ENCODE measurements at places on chromosomes 3 and 15. TPM values are rescaled to one million over a fixed set of nuclear protein-coding genes. Genes with fewer than 3 reads are reported as not detected.

DNA sequence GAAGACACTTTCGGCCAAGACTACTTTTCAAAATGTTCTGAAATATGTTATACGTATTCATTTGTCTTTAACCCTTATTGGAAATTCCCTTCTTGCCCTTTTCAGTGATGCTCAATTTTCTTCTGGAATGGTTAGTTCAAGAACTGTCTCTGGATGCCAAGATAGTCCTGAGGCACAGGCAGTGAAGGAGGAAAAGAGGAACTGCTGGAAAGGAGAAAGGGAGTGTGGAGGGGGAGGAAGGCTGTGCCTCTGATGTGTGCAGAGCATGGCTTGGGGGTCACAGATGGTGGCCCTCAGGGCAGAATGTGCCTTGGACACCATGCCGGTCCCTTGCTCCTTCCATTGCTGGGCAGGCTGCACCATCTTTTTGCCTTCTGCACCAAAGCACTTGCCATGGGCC lies 73.7 kb downstream of the CEP63 start:
- H3K4me3 ChIP-seq, result no peak overlapping the region
- no peaks in the 10 kb centered on the region for H3K36me3 ChIP-seq
- DNase-seq, result no peak
- H3K4me1 ChIP-seq, result no peaks in the 10 kb centered on the region
- no peaks in the 10 kb centered on the region for H3K27me3 ChIP-seq
- no peak overlapping the region for H3K27ac ChIP-seq

Gene MYO5C
- total RNA-seq, result 34.0 TPM

GRCh38 chr3:138429665-138430064 lies 4.8 kb upstream of the ESYT3 start:
- H3K4me3 ChIP-seq, result no peak overlapping the region
- H3K36me3 ChIP-seq, result no peaks in the 10 kb centered on the region
- no peak for DNase-seq
- H3K27ac ChIP-seq, result no peak overlapping the region

Gene LRRC58
- total RNA-seq, result 34.8 TPM

GRCh38 chr15:95598251-95598855 lies 732.1 kb upstream of the NR2F2 start:
- no peak overlapping the region for H3K27ac ChIP-seq
- H3K36me3 ChIP-seq, result no peaks in the 10 kb centered on the region
- H3K4me1 ChIP-seq, result no peaks in the 10 kb centered on the region
- no peak for DNase-seq

All from HCT116 (cell line).